ENCODE measurements at places on chromosomes 6 and 20.
A peak's percentile ranks its signal among the peaks of the same experiment; 100 is the strongest.

- no peak for DNase-seq
These were observed 17.0 kb downstream of the NFATC2 start for GRCh38 chr20:51525241-51526105.

GRCh38 chr6:17928514-17929430 lies 58.7 kb downstream of the KIF13A start:
- DNase-seq = peak; percentile 73

DNA sequence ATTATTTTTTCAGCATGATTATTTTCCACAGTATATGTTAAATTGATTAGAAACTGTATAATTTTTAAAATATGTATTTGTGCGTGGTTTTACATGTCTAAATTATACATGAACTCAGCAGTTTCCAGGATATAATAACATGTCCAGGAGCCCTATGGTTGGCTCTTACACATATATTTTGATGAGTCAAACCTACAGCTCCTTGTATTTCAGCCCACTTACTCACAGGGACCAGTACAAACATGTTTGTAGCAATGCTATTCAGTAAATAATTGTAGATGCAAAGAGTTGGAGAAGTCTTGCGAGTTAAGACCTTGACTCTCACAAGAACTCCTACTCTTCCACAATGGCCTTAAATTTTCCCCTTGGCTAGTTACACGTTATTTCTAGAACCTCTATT lies 107.2 kb upstream of the SASH1 start:
- peak; percentile 69 for DNase-seq

GRCh38 chr20:49669601-49670189 lies 44.0 kb downstream of the B4GALT5 start:
- DNase-seq = no peak
